ENCODE measurements at places on chromosomes 12 and 14.

- no peak for DNase-seq
Observed at GRCh38 chr12:6340032-6340638, 1.7 kb downstream of the TNFRSF1A start.

DNA sequence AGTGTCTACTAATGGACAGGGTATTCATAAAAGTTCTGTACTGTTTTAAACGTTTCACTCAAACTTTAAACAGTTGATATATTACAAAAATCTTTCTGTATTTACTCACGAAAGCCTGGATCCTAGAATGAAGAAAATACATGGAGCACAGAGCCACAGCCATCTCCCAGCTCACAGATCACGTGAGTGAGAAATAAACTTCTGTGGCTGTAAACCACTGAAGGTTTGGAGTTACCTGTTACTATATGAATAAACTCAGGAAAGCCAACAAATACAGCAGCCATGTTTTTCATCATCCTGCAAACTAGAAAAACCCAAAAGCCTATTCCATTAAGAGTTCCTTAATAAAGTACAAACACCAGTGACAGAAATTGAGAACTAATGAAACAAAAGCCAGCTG is 867 bp upstream of the TDG start:
- DNase-seq, result no peak

DNA sequence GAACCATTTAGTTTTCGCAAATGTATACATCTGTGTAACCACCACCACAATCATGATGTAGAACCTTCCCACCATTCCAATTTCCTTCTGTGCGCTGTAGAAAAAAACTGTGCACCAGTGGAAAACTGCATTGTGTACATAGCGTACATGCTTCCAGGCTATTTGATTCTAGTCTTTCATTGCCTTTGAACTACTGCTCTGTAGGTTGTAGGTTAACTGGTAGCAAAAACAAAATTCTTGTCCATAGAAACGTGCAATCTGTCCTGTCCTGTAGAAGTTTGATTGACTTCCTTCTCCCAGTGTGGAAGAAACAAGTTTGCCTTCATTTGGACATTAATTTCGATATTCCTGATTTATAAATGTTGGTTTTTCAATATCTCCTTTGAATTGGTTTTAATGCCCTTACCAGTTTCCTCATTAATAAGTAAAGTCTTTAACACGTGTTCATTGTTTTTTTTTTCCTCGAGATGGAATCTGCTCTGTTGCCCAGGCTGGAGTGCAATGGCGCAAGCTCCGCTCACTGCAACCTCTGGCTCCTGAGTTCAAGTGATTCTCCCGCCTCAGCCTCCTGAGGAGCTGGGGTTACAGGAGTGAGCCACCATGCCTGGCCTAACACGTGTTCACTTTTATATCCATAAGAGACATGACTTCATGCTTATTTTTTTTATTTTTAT is 3.6 kb upstream of the ISM2 start:
- DNase-seq, result no peak

DNA sequence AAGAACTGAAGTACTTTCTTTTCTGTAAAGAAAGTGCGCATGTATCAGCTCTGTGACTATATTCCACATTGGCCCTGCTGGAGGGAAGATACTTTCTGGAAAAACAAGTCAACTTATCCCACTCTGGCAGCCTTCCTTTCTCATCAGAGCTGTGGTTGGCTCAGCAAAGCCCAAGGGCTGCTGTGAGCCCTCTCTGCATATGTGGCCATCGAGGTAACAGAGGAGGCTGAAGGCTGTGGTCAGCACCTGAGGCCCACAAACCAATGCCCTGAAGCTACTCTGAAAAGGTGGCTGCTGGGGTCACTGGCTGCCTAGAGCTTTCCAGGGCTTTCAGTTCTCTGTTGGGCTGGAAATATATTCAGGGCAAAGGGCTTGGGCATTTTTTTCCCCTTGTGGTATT is 70.8 kb upstream of the IGF1 start:
- no peak for DNase-seq

DNA sequence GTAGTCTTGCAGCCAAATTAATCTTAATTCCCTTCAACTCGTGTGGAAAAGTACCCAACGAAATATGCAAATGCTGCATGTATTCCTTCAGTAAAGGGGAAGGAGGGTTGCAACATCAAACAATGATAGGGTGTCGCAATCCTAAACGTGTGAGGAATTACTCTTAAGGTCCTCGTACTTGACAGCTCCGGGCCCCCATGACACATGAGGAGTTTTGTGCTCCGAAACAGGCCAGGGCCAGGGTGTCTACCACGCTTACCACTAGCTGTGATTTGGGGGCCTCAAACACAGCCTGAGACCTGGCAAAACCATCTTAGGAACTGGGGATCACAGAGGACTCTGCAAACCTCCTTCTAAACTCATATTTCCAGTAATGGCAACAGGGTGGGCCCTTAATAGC is 20.4 kb downstream of the FOS start:
- DNase-seq, result no peak

DNA sequence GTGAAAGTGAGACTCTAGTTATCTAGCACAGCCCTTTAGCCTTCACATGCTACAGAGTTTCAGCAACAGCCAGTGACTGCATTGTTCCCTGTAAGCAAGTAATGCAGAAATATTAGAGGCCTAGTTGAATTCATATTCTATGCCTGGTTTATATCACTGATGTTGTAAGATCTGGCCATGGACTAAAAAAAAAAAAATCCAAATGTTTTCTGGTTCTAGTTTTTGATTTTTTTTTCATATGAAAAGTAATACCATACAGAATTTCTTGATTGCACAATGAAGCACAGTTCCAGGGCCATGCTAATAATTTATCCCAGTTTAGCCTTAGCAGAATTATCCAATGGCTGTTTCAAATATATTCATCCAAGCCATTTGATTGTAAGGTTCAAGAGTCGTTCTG is 341.5 kb upstream of the DDHD1 start:
- DNase-seq, result no peak

DNA sequence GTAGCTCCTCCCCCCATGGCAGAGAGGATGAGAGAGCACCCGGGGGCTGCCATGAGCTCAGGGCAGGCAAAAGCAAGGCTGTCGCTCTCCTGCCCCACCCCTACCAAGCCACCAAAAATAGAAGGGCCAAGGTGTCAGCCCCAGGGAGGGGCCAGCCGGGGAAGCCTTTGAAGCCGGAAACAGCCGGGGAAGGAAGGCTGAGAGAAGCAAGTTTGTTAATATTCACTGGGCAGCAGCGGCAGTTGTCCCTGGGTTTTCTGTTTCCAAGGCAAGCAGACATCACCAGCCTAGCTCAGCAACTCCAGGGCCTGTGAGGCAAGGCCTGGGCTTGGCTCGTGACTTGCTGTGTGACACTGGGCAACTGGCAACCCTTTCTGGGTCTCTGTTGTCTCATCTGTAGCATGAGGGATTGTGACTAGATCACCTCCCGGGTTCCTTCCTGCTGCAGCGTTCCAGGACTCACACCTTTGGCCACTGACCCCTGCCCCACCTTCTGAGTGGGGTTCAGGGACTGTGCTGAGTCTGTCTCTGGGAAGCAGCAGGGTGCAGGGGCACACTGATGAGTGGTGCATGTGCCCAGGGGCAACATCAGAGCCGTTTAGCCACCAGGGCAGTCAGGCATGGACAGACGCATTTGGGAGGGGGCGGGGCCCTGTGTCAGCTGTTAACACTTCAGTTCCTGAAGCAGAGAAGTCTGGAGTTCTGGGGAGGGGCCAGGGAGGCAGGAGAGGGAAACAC is 24.3 kb downstream of the SYNDIG1L start:
- DNase-seq, result peak; percentile 47

- DNase-seq, result no peak
Observed at GRCh38 chr14:70931008-70931407, 23.7 kb downstream of the PCNX1 start.

DNA sequence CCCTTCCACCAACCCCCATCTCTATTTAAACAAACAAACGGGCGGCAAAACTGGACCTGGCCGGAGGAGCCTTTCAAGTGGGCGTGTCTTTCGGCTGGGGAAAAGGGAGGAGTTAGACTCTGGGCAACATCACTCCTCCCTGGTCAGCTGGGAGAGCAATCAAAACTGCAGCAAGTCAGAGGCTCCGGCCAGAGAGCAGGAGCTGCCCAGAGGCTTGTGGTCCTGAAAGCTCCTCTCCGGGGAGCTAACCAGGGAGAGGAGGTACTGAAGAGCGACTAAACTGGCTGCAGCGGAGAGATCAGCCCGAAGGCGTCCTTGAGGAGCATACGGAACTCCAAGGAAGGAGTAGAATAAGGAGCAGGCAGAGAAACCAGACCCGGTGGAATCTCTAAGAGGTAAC is at the start of gene NEUROD4:
NEUROD4 (plus strand) TSS at position 191 of the 400 bp plus-strand sequence. CDS start 6,466 bp downstream, outside the sequence.
- DNase-seq, result no peak

GRCh38 chr14:81350344-81351130 is 49.6 kb downstream of the STON2 start:
- DNase-seq, result no peak

DNA sequence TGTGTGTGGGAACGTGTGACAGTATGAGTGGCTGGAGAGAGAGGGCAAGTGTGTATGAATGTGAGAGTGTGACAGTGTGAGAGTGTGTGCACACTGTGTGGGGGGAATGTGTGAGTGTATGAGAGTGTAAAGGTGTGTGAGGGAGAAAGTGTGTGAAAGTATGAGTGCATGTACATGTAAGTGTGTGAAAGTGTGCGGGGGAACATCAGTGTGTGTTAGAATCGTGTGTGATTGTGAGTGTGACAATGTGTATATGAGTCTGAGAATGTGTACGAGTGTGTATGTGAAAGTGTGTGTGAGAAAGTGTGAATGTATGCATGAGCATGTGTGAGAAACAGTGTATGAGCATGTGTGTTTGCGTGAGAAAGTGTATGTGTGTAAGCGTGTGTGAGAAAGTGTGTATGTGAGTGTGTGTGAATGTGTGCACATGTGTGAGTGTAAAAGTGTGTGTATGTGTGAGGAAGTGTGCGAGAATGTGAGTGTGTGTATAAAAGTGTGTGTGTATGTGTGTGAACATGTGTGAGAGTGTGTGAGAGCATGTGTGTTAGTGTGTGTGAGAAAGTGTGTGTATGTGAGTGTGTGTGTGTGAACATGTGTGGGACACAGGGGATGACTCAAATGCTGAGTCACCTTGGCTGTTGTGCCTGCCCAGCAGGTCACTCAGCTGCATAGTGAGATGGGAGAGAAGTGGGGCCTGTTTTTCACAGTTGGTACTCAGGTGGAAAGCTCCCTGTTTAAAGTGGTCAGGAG is 220.5 kb upstream of the TBX3 start:
- DNase-seq, result no peak

DNA sequence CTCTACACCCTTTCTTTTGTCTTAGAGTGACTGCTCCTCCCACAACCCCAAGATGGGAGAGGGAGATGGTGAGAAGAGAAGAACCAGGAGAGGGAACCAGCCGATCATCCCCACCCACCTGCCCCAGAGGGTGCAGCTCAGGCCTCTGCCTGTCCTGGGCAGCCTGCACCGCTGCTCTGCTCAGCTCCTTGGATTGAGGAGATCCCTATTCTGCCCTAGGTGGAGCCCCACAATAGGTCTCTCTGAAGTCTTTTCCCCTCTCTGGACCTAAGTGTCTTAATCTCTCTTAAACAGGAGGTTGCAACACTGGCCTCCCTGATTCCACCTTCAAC is 2.2 kb downstream of the ANKRD33 start:
- no peak for DNase-seq

DNA sequence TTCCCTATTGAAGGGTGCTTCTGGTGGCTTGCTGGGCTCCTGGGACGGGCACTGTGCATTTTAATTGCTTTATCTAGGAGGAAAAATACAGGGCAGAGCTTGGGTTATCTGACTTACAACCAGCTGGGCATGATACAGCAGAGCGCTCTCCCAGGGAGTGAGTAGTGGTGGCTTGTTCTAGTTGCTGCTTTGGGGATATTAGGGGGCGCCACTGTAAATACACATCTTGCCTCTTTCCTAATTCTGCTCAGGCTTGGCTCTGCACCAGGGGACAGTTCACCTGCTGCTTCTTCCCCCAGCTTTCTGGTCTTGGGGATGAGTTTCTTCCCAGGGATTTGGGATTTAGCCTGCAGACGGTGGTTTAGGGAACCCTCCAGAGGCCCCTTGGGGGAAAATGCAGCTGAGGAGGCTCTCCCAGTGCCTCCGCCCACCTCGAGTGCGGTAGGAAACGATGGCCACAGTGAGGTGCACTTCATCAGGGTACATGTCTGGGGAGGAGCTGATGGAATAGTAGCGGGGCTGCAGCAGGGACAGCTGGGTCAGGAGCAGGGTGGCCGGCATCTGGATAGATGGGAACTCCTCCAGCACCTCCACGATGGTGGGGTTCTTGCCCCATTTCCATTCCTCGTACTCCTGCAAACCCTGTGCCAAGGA is 36.9 kb upstream of the FBXO21 start:
- no peak for DNase-seq

DNA sequence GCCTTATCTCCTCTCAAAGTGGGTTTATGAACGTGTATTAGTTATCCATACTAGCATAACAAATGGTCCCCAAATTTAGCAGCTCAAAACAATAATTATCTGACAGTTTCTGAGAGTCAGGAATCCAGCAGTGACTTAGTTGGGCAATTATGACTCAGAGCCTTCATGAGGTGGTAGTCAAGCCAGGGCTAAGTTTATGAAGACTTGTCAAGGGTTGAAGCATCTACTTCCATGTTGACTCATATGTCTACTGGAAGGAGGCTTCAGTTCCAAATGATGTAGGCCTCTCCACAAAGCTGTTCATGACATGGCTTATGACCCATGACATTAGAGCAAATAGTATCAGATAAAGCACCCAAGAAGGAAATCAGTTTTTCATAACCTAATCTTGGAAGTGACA is 73.2 kb downstream of the IPO8 start:
- no peak for DNase-seq

GRCh38 chr12:45131506-45131905 is 80.6 kb upstream of the DBX2 start:
- DNase-seq, result no peak

DNA sequence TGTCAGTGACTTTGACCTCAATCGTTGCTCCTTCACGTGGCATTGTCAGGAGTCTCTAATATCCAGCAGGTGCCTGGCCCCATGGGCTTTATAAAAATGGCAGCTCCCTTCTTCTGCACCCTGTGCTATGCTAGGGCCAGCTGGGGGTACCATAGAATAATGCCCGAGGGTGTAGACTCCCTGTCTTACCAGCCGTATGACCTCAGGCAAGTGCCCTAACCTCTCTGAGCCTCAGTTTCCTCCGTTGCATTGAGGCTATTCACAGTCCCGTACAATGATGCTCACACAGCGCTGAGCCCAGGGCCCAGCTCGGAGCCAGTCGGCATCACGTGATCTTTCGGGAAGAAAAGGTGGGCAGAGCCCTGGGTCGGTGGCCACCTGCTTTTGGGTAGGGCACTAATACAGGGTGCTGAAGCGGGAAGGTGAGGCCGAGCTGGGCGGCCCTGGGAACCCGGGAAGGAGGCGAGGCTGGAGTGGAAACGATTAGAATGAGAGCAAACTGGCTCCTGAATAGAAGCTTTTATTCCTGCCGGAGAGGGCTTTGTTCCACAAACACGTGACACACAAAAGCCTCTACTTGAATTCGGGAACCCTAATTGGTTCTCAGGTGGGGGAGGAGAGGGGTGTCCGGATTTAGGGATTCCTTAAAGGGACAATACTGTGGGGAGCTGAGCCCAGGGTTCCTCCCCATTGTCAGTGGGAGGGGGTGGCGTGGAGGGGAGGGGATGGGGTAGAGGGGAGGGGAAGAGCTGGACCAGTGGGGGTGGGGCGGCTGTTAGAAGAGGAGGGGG is 19.9 kb upstream of the MSI1 start:
- DNase-seq, result no peak

- no peak for DNase-seq
Observed at GRCh38 chr14:71463807-71464206, 468.4 kb upstream of the RGS6 start.

Data from stimulated activated naive CD4-positive, alpha-beta T cell treated with Interleukin-2 at 50 U/mL for 16 hours (primary cell).